ENCODE measurements at places on chromosomes 16 and 17.

DNA sequence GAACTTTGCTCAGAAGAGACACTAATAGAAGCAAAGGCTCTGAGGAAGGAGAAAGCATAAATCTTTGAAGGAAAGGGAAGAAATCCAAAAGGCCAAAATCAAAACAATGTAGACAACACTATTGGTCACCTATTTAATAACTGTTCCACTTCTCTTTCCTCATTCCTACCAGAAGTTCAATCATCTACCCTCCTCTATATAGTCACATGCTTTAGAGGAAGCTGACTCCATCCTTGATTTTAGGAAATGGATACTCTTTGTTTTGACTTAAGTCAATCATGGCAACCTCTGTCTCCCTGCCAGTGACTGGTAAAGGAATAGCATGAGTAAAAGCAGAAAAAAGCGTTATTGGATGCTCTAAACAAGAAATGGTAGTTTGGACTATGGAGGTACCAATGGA lies 7.3 kb downstream of the BRIP1 start:
- DNase-seq, result peak; percentile 9

DNA sequence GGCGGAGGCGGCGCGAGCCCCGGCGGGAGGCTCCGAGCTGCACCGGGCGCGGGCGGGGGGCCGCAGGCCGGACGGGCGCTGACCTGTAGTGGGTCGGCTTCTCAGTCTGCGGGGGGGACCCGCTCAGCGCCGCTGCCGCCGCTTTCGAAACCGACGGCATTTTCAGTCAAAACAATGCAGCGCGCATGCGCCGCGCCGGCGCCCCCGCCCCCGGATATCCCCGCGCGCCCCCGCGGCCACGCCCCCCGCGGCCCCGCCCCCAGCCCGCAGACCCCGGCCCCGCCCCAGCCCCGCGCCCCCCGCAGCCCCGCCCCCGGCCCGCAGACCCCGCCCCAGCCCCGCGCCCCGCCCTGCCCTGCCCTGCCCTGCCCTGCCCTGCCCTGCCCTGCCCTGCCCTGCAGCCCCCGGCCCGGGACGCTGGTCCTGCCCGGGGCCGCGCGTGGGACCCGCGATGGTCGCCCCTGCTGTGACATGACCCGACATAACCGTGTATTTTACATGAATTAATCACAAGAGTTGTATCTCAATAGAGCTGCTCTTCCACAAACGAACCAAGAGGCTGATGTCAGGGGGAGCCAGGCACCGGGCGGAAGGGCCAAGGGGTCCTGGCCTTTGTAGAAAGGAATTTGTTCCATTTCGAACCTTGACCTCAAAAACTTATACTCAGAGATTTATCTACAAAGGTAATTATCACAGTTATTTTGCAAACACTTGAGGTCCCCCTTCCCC lies at the start of gene UNKL:
Gene UNKL, minus strand, starts transcription at position 173 of the 729 bp plus-strand sequence. Its CDS starts 13 bp downstream, at position 160.
- peak; percentile 30 for DNase-seq

- no peak for DNase-seq
Measured at GRCh38 chr16:67246756-67247191, 507 bp downstream of the FHOD1 start.

DNA sequence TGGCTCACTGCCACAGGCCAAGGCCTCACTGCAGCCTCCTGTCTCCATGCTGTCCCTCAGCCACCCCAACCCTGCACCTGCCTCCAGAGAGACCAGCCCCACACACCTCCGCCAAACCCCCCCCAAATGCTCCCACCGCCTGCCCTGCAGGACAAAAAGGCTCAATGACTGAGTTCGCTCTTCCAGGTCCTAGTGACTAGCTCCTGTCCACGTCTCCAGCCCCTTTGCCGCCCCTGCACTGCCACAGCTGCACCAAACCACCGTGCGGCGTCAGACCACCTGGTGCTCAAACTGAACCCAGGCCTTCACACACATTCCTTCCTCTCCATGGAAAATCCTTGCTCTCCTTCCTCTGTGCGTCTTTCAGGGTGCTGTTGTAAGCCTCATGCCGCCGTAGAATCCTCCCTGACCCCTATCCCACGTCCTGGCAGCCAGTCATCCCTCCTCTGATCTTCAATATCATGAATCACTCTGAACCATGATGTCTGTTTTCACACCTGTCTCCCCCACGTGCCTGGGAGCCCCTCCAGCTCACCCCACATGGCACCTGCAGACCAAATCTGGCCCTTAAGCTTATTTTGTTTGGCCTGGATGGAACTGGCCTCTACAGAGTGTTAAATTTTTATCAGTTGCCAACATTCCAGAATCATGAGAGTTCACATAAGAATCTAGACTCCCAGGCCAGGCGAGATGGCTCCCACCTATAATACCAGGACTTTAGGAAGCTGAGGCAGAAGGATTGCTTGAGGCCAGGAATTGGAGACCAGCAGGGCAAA lies 4.3 kb upstream of the GSG1L start:
- no peak for DNase-seq

GRCh38 chr16:77467821-77468335 lies 33.0 kb upstream of the ADAMTS18 start:
- DNase-seq, result no peak

DNA sequence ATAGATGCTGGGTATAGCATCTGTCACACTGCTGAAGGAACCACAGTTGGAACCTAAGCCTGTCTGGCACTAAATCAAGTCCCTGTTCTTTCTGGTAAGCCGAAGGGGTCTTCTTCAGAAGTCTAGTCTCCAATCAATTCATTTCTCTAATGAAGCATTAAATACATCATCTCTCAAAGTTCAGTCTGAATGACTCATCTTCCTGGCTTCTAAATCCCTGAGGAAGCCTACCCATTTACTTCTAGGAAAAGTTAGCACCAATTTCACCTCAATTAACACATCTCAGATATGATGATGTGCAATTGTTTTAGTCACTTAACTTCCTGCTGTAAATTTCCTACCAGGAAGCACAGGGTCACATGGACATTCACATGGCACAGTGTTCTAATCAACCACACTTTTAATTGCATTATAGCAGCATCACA lies 49.9 kb downstream of the TEX14 start:
- no peak for DNase-seq

- no peak for DNase-seq
Measured at GRCh38 chr16:26475596-26475995, 591.1 kb upstream of the C16orf82 start.

DNA sequence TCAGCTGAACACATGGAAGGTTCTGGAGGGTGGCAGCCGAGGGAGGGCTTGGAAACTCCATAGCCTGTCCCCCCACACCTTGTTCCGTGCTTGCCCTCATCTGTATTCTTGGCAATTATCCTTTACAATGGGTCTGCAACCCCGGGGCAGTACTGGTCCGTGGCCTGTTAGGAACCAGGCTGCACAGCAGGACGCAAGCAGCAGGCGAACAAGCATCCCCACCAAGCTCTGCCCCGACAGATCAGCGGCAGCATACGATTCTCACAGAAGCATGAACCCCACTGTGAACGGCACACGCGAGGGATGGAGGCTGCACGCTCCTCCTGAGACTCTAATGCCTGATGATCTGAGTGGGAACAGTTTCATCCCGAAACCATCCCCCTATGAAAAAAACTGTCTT lies 6.2 kb downstream of the WDR45B start:
- DNase-seq, result no peak

- no peak for DNase-seq
Measured at GRCh38 chr17:19316761-19317358, 45.7 kb downstream of the B9D1 start.

- DNase-seq, result no peak
Measured at GRCh38 chr17:61475726-61476125, 23.5 kb downstream of the TBX4 start.

GRCh38 chr16:65760874-65761273 lies 605.6 kb upstream of the CDH5 start:
- no peak for DNase-seq

- DNase-seq, result peak; percentile 19
Measured at GRCh38 chr17:71472809-71473789, 647.7 kb upstream of the SOX9 start.

DNA sequence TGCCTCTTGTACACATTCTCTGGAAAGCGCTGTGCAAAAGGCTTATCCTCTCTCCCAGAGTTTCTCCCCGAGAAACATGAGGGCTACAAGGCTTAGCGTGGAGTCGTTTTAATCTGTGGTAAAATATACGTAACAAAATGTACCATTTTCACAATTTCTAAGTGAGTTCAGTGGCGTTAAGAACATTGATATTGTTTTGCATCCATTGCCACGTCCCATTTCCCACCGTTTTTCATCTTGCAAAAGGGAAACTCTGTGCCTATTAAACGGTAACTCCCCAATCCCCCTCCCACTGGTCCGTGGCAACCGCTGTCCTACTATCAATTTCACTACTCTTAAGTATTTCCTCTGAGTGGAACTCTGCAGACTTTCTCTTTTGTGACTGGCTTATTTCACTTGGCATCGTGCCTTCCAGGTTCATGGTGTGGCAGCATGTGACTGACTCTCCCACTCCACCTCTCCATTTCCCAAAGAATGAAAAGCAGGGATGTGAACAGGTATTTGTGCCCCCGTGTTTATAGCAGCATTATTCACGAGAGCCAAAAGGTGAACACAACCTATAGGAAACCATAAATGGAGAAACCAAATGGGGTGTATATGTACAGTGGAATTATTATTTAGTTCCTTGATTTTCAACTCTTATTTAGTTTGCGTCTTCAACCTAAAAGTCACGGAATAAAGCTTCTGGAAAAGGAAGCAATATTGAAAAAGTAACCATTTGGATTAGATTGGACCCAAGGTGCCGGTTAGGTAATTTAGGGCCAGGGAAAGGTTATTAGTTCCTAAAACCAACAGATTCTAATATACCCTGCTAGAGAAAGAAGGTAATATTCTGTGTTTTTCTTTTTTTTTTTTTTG lies 1.1 kb upstream of the USP32 start:
- DNase-seq, result peak; percentile 75

DNA sequence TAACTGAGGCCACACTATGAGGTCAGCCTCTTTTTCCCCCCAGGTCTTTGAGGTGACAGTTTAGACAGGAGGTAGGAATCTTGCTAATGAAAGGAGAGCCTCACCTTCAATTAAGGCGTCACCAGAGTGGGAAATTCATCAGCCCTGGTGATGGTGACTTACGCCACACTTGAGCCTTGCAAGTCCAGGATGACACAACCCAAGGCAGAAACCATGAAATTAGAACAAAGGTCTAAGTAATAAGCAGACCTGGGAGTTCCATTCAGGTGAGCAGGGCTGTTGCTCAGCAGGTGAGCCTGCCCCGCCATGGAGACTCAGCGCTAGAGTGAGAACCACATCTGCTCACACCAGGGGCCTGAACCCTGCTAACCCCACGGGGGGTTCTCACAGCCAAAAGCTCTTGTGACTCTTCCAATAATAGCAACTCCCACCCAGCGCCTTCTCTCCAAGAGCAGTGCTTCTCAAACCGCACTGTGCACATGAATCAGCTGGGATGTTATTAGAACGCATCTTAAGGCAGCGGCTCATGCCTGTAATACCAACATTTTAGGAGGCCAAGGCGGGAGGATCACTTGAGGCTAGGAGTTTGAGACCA lies 28.7 kb upstream of the KIFC3 start:
- DNase-seq, result peak; percentile 34

DNA sequence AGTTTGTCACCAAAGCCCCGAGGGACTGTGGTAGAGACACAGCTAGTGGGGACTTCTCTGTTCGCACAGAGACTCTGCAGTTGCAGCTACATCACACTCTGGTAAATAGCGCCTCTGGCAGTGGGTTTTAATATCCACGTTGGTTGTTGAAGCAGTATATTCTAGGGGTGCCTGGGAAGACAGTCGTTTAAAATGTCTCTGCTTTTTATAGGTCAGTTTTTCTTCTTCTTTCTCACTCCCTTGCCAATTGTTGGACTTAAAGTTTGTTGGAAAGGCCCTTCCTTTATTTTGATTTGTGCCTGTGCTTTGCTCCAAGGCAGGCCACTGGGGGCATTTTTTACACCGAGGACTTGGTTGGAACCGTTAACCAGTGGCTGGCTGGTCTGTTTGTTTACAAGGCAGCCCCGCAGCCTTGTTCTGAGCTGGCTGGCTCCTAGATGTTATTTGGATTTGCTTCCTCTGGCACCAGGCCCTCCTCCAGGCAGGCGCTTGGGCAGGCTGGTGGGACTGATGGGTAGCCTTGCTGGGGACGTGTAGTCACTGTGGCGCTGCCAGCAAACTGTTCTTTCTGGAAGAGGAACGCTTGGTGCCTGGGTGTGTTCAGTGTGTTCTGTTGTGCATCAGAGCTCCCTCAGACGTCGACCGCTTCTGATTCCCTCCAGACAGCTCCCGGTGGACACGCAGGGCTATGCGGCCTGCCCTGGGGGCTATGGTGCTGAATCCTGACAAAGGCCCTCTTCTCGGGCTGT lies 218.2 kb upstream of the CHMP6 start:
- DNase-seq, result no peak

DNA sequence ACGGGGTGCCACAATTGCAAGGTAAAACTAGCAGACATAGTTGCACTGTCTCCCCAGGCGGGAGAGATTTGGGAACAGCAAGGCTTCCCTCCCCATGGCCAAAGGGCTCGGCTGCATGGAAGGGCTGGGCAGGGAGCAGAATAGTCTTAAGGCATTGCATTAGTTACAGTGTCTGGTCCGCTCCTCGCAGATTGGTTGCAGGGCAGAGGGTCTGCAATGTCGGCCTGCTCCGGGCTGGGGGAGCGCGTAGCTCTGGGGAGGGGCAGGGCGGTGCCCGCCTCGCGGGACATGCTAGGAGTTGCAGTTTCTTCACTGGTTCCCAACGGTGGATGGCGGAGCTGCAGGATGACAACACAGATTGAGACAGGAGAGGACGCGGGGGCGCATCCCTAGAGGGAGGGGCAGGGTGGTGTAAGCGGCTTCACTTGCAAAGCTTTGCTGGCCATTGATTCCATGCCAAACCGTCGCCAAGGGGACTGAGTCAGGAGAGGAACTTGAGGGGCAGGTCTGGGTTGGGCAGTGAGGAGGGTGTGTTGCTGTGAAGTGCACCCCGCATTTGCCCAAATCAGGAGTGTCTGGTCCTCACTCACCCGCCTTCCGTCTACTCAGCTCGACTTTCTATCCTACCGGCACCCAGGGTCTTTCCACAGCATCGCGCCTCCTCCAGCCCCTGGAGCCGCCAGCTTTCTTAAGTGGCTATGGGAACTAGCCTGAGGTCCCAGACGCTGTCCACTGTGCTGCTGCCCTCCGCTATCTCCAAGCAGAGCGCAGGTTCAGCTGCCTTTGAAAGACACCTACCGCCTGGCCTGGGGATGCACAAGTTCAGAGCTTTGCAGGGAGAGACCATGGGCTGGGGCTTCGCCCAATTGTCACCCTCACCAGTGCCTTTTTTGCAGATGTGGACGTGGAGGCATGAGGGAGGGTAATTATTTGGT lies 1748.9 kb downstream of the TP53TG3F start:
- no peak for DNase-seq

GRCh38 chr17:79298799-79299198 lies 224.2 kb downstream of the ENGASE start:
- DNase-seq, result no peak
